ENCODE measurements at places on chromosomes 3 and 15. TPM values are rescaled to one million over a fixed set of nuclear protein-coding genes. Genes with fewer than 3 reads are reported as not detected.

- DNase-seq = peak; percentile 50
These were observed 220.0 kb downstream of the FAM43A start for GRCh38 chr3:194905696-194906095.

- DNase-seq = peak; percentile 46
These were observed 193.4 kb upstream of the RASGRP1 start for GRCh38 chr15:38758043-38758442.

DNA sequence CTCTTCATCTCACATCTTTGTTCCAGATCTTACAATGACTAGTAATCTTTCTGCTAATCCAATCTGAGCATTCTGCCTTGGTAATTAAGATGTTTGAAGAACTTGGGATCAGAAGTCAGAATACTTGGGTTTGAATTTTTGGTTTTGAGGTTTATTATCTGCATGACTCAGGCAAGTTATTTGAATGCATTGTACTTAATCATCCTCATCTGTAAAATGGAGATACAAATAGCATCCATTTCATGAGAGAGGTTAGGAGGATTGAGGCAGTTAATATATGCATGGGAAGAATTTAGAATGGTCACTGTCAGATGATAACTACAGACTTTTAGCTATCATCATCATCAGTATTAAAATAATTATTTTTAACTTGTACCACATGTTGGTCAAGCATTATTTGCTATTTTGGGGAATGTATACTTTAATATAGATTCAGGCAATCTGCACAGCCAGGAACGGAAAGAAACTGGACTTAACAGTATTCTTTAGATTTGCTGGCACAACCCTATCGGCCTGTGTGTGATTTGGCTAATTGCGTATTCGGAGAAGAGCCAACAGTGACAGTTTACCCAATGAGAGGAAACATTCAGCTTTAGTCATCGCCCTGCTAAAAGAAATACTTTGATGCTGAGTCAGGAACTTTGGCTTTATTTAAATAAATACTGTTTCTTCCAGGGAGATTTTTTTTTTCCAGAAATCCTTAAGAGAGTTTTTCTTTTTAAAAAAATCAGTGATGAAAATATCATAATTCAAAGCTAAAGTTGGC lies 600.0 kb downstream of the ROBO1 start:
- DNase-seq = peak; percentile 49

DNA sequence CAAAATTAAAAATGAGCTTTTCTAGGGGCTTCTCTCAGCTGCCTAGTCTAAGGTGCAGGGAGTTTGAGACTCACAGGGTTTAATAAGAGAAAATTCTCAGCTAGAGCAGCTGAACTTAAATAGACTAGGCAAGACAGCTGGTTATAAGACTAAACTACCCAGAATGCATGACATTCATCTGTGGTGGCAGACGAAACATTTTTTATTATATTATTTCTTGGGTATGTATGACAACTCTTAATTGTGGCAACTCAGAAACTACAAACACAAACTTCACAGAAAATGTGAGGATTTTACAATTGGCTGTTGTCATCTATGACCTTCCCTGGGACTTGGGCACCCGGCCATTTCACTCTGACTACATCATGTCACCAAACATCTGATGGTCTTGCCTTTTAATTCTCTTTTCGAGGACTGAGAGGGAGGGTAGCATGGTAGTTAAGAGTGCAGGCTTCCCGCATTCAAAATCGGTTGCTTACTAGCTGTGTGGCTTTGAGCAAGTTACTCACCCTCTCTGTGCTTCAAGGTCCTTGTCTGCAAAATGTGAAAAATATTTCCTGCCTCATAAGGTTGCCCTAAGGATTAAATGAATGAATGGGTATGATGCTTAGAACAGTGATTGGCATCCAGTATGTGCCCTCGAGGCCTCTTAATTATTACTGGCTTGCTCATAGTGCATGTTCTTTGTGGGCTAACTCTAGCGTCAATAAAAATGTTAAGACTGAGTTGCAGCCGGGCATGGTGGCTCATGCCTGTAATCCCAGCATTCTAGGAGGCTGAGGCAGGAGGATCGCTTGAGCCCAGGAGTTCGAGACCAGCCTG lies 984 bp downstream of the CCR5 start:
- no peak for DNase-seq

- DNase-seq = no peak
These were observed 126.0 kb upstream of the LMOD3 start for GRCh38 chr3:69248436-69248835.

- no peak for DNase-seq
These were observed 172.8 kb downstream of the OSBPL10 start for GRCh38 chr3:31808143-31808720.

GRCh38 chr3:192869131-192870031 lies 48.3 kb downstream of the MB21D2 start:
- no peak for DNase-seq

GRCh38 chr3:42841332-42841731 lies 32.1 kb downstream of the ACKR2 start:
- no peak for DNase-seq

DNA sequence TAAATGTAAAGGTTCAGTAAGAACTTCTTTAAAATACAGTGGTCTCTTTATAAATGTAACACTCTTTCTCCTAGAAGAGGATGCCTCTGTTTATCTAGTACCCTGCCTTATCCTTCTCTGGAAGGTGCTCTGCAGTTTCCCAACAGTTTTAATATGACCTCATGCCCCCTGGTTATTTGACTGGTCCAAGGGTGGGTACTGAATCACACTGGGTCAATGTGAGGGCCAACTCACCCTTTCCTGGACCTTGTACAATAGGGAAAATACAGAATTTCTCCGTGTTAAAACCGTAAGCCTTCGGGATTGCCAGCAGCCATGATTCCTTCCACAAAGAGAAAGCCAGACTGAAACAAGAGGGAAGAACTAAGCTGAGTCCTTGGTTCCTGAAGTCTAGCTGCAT lies 9.2 kb downstream of the DCBLD2 start:
- DNase-seq = no peak

- no peak for DNase-seq
These were observed 722 bp downstream of the MYZAP start for GRCh38 chr15:57592426-57592825.

GRCh38 chr15:35123743-35124142 lies 38.6 kb upstream of the NANOGP8 start:
- no peak for DNase-seq

- DNase-seq = peak; percentile 52
These were observed 62.5 kb upstream of the ANKRD28 start for GRCh38 chr3:15860014-15860934.

DNA sequence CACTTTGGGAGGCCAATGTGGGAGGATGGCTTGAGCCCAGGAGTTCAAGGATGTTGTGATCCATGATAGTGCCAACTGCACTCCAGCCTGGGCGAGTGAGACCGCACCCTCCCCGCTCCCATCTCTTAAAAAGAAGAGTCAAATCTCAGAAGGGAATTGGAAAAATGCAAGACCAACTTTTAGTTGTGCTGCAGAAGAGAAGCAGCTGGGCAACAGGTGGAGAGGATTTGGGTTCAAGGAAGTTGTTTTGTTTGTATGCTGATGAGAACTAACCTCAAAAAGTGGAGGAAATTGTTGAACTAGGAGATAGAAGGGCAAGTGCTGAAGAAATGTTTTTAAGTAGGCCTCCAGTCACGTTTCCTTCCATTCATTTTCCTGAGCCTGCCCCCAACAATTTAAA lies 12.8 kb upstream of the PDCD7 start:
- DNase-seq = no peak

- DNase-seq = no peak
These were observed 19.4 kb upstream of the PLCL2 start for GRCh38 chr3:16865335-16865734.

DNA sequence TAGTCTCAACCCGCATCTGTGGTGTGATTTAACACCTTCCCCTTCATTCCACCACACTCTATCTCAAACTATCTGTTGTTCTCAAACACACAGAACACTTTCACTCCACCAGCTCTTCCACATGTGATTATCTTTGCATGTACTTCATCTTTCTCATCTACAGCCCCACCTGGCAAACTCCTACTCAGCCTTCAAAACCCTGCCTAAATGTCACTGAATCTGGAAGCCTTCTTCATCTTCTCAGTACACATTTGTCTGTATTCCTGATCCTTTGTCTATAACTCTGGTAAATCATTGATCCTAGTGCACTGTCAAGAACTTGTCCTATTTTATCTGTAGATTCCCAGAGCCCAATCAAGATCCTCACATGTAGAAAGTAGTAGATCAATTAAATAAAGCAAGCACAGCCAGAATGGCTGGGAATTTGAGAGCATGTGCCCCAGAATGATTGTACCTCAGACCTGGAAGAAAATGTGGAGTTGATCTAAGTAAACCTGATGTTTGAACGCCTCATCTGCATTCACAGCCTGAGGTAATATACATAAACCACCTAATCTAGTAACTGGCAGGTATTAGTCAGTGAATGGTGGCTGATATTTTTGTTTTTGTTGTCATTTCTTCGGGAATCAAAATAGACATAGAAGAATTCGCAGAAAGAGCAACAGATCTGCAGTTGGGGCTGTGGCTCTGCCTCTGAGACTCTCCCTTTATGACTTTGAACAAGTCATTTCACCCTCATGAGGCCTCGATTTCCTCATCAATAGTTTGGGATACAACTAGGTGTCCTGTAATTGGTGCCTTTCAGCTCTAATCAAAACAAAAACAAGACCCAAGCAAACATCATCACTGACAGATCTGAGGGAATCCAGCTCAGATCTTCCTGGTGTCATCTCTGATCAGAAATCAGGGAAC lies 28.0 kb upstream of the MAGEF1 start:
- no peak for DNase-seq

- no peak for DNase-seq
These were observed 53.1 kb downstream of the BOC start for GRCh38 chr3:113264283-113265131.

GRCh38 chr3:166484470-166484869 lies 647.2 kb upstream of the BCHE start:
- no peak for DNase-seq

The SPRED1 gene
- 32.9 TPM for total RNA-seq

The DRD3 gene
- not detected for total RNA-seq

The CAPN3 gene
- total RNA-seq = 0.11 TPM

The CHRFAM7A gene
- total RNA-seq = not detected

The CLRN1 gene
- total RNA-seq = not detected

The CHRNA7 gene
- 0.09 TPM for total RNA-seq
